ENCODE measurements at places on chromosomes 5 and 9.

GRCh38 chr5:134083517-134083916 lies 31.0 kb upstream of the TCF7 start:
- no peak for DNase-seq
- no peaks in the 10 kb centered on the region for H3K4me1 ChIP-seq
- no peak overlapping the region for H3K27ac ChIP-seq
- no peak overlapping the region for H3K4me3 ChIP-seq
- H3K27me3 ChIP-seq = no peaks in the 10 kb centered on the region

DNA sequence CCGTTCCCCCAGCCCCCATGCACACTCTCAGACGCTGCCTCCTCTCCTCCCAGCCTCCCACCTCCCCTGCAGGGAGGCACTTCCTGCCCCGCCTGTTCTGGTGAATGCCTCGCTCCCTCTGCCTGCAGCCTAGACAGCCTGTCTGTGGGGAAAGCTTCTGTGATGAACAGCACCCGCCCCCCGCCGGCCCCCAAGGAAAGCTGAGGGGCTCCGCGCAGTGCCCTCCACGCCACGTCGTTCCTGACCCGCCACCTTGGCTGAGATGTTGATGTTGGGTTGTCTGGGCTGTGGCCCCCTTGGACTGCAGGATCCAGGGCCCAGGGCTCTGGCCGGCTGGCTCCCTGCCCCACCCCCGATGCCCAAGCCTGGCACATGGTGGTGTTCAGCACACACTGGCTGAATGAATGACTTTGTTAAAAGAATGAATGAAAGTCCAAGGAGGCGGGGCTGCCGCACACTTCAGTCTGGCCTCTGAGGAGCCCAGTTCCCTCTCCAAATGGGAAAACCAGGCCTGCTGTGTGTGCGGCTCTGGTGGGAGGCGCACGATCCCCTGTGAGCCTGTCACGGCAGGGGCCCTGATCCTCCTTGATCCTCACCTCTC lies 2.1 kb upstream of the MYMK start:
- no peaks in the 10 kb centered on the region for H3K36me3 ChIP-seq
- H3K4me3 ChIP-seq = no peak overlapping the region
- no peaks in the 10 kb centered on the region for H3K27me3 ChIP-seq
- DNase-seq = no peak
- H3K27ac ChIP-seq = peak overlapping the region; percentile 72
- peaks cover 34% of the 10 kb centered on the region for H3K4me1 ChIP-seq

- no peak overlapping the region for H3K4me3 ChIP-seq
- H3K4me1 ChIP-seq = no peaks in the 10 kb centered on the region
- H3K27ac ChIP-seq = no peak overlapping the region
- H3K27me3 ChIP-seq = no peaks in the 10 kb centered on the region
- DNase-seq = peak; percentile 71
Measured at GRCh38 chr9:34332076-34332964, 3.0 kb downstream of the NUDT2 start.

- H3K4me3 ChIP-seq = no peak overlapping the region
- no peak for DNase-seq
- no peaks in the 10 kb centered on the region for H3K27me3 ChIP-seq
- no peaks in the 10 kb centered on the region for H3K36me3 ChIP-seq
- H3K27ac ChIP-seq = no peak overlapping the region
Measured at GRCh38 chr9:120464176-120464886, 115.6 kb downstream of the CDK5RAP2 start.

- DNase-seq = no peak
- H3K36me3 ChIP-seq = no peaks in the 10 kb centered on the region
- no peak overlapping the region for H3K27ac ChIP-seq
- H3K4me1 ChIP-seq = peaks cover 10% of the 10 kb centered on the region
Measured at GRCh38 chr5:67855523-67855922, 360.0 kb upstream of the PIK3R1 start.

- H3K27me3 ChIP-seq = peaks cover 97% of the 10 kb centered on the region
- no peaks in the 10 kb centered on the region for H3K36me3 ChIP-seq
- no peaks in the 10 kb centered on the region for H3K4me1 ChIP-seq
Measured at GRCh38 chr5:88682131-88682530, 200.9 kb downstream of the MEF2C start.

GRCh38 chr9:69637193-69637816 lies 34.9 kb downstream of the APBA1 start:
- H3K4me1 ChIP-seq = no peaks in the 10 kb centered on the region
- H3K27ac ChIP-seq = no peak overlapping the region
- H3K27me3 ChIP-seq = no peaks in the 10 kb centered on the region

DNA sequence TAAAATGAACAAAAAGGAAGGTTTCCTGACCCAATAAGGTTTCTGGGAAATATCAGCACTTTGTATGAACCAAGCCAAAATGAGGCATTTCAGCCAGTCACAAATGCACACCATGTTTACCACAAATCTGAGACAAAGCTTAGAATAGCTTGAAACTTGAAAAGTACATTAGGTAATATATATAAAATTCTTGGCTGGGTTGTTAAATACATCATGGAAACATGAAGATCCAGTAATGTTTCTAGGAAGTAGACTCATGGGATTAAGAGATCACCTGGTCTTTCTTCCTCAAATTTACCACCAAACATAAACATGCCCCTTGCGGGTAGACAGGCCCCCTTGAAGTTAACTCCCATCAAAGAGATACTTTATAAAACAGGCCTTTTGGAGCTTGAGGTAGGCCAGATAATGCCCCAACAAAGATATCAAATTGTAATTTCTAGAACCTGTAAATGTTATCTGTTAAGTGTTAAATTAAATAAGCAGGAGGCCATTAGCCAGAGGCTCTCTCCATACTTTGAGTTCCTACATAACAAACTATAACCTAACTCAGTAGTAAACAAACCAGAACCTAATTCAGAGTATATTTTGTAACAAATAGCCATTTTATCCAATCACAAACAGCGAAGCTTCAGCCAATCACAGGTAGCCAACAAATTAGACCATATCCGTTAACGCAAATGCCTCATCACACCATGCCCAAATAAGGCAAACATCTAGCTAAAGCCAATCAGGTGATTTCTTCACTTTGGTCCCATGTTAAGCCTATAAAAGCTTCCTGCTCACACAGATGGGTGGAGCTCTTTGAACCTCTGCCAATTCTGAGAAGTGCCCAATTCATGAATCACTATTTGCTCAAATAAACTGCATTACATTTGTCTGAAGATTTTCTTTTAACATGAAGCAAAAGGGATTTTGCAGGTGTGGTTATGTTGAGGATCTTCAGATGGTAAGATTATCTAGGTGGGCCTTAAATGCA lies 127.9 kb upstream of the TARS1 start:
- H3K4me3 ChIP-seq = no peak overlapping the region
- no peaks in the 10 kb centered on the region for H3K27me3 ChIP-seq
- H3K27ac ChIP-seq = peak overlapping the region; percentile 76
- H3K36me3 ChIP-seq = no peaks in the 10 kb centered on the region
- peaks cover 26% of the 10 kb centered on the region for H3K4me1 ChIP-seq

DNA sequence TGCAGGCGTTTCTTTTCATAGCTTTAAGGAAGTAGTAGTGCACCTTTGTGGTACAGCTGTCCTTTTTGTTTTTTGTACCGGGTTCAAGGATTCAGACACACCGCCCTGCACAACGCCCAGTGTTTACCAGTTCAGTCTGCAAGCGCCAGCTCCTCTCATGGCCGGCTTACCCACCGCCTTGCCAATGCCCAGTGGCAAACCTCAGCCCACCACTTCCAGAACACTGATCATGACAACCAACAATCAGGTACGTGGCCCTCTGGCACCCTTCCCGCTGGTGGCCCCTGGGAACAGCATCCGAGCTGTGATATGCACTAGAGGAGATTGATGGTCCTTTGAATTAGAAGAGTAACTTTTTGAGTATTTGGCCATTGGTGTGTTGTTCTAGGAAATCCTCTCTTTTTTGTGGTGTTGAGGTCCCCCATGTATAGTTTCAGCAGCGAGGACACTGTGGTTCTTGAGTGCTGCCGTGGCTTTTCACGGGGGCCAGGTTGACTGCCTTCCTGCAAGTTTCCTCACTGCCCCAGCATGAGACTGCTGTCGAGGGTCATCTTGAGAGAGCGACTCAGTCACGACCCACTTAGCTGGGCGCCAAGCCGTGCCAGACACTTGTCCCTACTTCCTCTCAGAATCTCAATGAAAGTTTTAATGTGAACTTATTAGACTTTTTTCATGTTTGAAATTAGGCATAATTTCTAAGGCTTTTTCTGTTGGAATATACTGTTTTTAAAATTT lies 37.9 kb downstream of the TENT4A start:
- H3K4me3 ChIP-seq = no peak overlapping the region
- H3K36me3 ChIP-seq = no peaks in the 10 kb centered on the region

DNA sequence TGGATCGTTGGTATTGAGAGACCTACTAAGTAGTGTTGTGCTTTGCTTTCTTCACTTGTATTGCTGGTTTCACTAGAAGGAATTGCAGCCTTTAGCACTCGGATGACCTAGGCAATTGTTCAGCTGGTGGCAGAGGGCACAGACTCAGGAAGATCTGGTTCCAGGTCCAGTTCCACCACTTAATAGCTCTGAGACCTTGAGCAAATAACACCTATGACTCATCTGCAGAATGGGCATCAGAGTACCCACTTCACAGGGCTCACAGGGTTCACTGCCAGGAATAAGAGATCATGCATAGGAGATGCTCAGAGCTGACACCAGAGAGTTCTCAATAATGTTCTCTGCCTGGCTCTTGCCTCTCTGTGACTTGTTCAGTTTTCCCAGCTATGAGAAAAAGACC lies 133.6 kb downstream of the SIL1 start:
- no peaks in the 10 kb centered on the region for H3K36me3 ChIP-seq
- no peak overlapping the region for H3K27ac ChIP-seq
- no peaks in the 10 kb centered on the region for H3K27me3 ChIP-seq
- H3K4me3 ChIP-seq = no peak overlapping the region
- H3K4me1 ChIP-seq = no peaks in the 10 kb centered on the region

GRCh38 chr5:1763548-1763911 lies 36.1 kb downstream of the MRPL36 start:
- H3K4me3 ChIP-seq = no peak overlapping the region
- no peaks in the 10 kb centered on the region for H3K27me3 ChIP-seq
- H3K36me3 ChIP-seq = no peaks in the 10 kb centered on the region

- DNase-seq = peak; percentile 68
- no peak overlapping the region for H3K27ac ChIP-seq
- H3K36me3 ChIP-seq = no peaks in the 10 kb centered on the region
- no peaks in the 10 kb centered on the region for H3K27me3 ChIP-seq
- no peaks in the 10 kb centered on the region for H3K4me1 ChIP-seq
Measured at GRCh38 chr5:40689438-40689837, 9.7 kb downstream of the PTGER4 start.

DNA sequence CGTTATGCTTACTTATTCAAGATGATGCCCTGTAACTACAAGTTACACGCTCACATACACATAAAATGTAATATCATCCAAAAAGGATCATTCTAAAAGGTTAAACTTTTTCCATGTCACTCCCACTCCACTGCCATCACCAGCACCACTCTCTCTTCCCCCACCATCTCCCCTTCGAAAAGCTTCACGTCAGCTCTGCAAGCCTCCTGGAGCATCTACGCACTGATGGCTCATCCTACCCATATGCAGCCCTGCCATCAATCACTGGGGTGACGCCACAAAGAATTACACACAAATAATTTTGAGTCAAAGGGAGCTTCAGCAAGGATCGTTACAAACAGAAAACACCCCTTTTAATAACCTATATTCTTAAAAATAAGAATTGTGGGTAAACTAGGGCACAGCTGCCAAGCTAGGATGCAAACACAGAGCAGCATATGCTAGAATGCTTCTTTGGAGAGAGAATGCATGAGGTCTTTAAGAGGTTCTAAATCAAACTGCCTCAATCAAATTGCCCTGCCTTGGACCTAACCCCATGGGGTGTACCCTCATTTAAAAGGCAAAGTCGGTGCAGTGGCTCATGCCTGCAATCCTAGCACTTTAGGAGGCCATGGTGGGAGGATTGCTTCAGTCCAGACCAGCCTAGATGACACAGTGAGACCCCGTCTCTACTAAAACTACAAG lies 56.1 kb downstream of the SHB start:
- H3K27ac ChIP-seq = no peak overlapping the region
- peaks cover 41% of the 10 kb centered on the region for H3K4me1 ChIP-seq
- no peak overlapping the region for H3K4me3 ChIP-seq
- no peak for DNase-seq

- no peak overlapping the region for H3K27ac ChIP-seq
- peaks cover 16% of the 10 kb centered on the region for H3K4me1 ChIP-seq
- no peak for DNase-seq
- no peaks in the 10 kb centered on the region for H3K27me3 ChIP-seq
Measured at GRCh38 chr5:14223372-14223771, 80.2 kb downstream of the TRIO start.

- no peak overlapping the region for H3K4me3 ChIP-seq
- no peaks in the 10 kb centered on the region for H3K27me3 ChIP-seq
- no peaks in the 10 kb centered on the region for H3K36me3 ChIP-seq
- DNase-seq = no peak
- H3K4me1 ChIP-seq = no peaks in the 10 kb centered on the region
- no peak overlapping the region for H3K27ac ChIP-seq
Measured at GRCh38 chr5:164207646-164208045, 702.2 kb downstream of the MAT2B start.

GRCh38 chr5:97094579-97095317 lies 47.7 kb downstream of the LIX1 start:
- no peak overlapping the region for H3K27ac ChIP-seq
- H3K27me3 ChIP-seq = no peaks in the 10 kb centered on the region
- DNase-seq = no peak
- no peaks in the 10 kb centered on the region for H3K36me3 ChIP-seq
- H3K4me3 ChIP-seq = no peak overlapping the region

- H3K27me3 ChIP-seq = no peaks in the 10 kb centered on the region
- no peak overlapping the region for H3K27ac ChIP-seq
- no peak overlapping the region for H3K4me3 ChIP-seq
- no peak for DNase-seq
Measured at GRCh38 chr5:131534974-131535373, 100.1 kb downstream of the RAPGEF6 start.

DNA sequence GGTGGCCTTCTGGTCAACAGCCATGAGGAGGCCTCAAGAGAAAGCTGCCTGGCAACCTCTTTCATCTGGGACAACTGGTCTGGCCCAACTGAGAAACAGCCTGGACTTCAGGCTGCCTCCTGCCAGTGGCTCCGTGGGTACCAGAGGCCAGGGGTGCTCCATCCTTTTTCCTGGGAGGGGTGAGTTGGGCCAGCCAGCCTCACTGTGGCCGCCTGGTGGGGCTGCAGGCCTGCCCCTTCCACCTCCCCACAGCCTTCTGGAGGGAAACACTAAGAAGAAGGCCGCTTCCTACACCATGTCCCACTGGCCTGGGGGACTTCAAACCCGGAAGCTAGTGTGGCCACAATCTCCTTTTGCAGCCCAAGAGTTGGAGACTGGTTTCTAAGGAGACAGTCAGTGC lies 13.8 kb upstream of the NKD2 start:
- no peak overlapping the region for H3K4me3 ChIP-seq
- peaks cover 17% of the 10 kb centered on the region for H3K4me1 ChIP-seq
- DNase-seq = peak; percentile 1
- no peaks in the 10 kb centered on the region for H3K27me3 ChIP-seq
- no peak overlapping the region for H3K27ac ChIP-seq

- H3K27ac ChIP-seq = no peak overlapping the region
- H3K36me3 ChIP-seq = no peaks in the 10 kb centered on the region
- no peak overlapping the region for H3K4me3 ChIP-seq
- H3K4me1 ChIP-seq = peaks cover 16% of the 10 kb centered on the region
- H3K27me3 ChIP-seq = no peaks in the 10 kb centered on the region
Measured at GRCh38 chr9:127910613-127911205, 6.1 kb downstream of the ST6GALNAC4 start.

- no peak overlapping the region for H3K4me3 ChIP-seq
- DNase-seq = no peak
- peak overlapping the region; percentile 43 for H3K27ac ChIP-seq
- H3K27me3 ChIP-seq = no peaks in the 10 kb centered on the region
- H3K4me1 ChIP-seq = no peaks in the 10 kb centered on the region
Measured at GRCh38 chr5:13567819-13568218, 376.7 kb downstream of the DNAH5 start.

GRCh38 chr5:155699385-155699784 lies 627.6 kb upstream of the SGCD start:
- no peaks in the 10 kb centered on the region for H3K4me1 ChIP-seq
- no peaks in the 10 kb centered on the region for H3K36me3 ChIP-seq
- H3K27me3 ChIP-seq = no peaks in the 10 kb centered on the region
- no peak for DNase-seq
